ENCODE measurements at places on chromosomes 11 and 22.

GRCh38 chr11:20015101-20015500, 145.2 kb downstream of the DBX1 start:
- no peak for DNase-seq

DNA sequence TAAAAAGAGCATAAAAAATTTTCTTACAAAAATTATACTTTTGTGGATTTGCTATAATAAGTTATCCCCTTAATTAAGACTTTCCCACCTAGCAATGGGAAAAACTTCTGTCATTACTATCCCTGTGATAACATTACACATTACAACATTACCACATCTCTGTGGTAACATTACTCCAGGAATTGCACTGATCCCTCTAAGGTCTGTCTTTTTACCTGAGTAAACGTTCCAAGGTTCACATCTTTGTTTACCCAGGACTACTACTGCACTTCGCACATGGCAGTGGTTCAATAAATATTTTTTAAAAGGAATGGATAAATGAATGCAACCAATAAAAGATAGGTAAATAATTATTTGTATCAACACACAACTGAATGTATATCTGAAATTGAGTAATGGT, 92.4 kb upstream of the NOX4 start:
- no peak for DNase-seq

- DNase-seq: no peak
Measured at GRCh38 chr22:38758276-38758945, 2.6 kb upstream of the SUN2 start.

GRCh38 chr11:116422956-116423600, 349.7 kb downstream of the BUD13 start:
- no peak for DNase-seq

- peak; percentile 78 for DNase-seq
Measured at GRCh38 chr22:37345863-37346504, 63.7 kb downstream of the CYTH4 start.

DNA sequence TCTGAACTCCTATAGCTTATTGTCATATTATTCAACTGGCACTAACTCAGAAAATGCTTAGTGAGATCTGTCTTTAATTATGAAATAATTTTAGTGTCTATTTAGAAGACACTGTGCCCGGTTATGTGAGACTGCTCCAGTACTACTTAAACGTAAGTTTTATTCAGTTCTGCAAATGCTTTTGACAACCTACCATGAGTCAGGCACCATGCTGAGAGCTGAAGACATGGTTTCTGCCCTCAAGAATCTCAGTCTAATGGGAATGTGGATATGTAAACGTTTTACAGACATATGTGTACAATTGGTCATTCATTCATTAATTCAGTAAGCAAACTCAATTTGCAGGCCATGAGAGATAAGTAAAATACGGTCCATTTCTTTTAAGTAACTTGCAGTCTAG, 40.0 kb downstream of the DCUN1D5 start:
- no peak for DNase-seq

GRCh38 chr11:44671234-44671633, 55.5 kb upstream of the TSPAN18 start:
- no peak for DNase-seq

- DNase-seq: no peak
Measured at GRCh38 chr22:25156736-25157135, 42.9 kb upstream of the CRYBB3 start.

DNA sequence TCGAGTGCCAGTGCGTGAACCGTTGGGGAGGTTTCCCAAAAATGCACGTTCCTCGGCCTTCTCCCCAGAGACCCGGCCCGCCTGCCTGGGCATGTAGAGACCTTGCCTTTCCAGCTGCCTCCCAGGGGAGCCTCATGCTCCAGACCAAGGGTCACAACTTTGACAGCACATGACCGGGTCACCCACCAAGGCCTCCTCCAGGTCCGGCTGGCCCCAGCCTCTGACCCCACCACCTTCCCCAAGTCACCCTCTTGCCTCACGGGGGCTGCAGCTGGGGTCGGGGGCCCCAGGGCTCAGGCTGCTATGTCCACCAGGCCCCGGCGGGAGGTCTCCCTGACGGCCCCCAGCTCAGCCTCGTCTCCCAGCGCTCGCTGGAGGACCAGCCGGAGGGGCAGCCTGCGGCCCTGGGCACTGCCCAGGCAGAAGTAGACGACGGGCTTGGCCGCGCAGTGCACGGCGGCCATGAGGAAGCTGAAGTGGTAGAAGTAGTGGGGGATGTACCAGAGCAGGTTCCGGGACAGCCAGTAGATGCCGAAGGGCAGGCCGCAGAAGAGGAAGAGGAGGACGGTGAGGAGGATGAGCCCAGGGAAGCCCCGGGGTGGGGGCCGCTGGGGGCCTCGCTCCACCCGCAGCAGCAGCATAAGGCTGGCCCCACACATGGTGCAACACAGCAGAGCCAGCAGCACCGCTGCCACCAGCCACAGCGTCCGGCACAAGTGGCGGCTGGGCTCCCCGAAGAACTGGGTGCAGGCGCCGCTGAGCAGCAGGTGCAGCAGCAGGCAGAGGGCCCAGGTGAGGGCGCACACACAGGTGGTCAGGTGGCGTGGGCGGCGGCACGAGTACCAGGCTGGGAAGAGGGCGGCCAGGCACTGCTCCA, 4.4 kb downstream of the MRGPRE start:
- no peak for DNase-seq

DNA sequence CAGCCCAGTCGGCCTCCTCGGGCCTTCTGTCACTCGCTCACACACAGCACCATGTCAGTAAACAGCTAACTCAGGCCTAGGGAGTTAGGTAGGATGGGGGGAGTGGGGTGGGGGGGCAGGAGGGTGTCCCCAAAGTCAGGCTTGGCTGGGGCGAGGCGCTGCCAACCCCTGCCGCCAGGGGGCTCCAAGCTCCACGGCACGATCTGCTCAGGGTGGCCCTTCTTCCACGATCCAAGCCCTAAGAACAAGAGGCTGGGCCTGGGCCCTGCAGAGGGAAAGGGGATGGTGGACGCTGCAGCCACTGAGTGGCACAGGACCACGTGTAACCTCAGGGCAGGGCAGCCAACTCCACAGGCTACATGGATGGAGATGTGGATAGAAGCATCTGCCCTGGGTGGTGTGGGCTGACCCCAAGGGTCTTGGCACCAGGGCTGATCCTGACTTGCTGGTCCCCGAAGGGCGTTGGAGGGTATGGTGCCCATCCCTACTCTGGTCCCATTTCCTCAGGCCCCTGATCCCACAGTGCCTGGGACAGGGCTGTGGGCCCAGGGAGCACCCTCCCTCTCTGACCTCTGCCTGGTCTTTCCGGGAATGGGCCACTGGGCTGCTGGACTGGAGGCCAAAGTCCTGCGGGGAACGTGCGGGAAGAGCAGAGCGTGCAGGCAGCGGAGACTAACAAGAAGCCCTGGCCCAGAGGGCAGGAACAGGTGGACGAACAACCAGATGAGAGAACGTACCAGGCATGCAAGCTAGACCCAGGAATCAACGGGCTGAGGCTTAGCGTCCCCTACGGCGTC, 29.1 kb upstream of the TXNRD2 start:
- no peak for DNase-seq

DNA sequence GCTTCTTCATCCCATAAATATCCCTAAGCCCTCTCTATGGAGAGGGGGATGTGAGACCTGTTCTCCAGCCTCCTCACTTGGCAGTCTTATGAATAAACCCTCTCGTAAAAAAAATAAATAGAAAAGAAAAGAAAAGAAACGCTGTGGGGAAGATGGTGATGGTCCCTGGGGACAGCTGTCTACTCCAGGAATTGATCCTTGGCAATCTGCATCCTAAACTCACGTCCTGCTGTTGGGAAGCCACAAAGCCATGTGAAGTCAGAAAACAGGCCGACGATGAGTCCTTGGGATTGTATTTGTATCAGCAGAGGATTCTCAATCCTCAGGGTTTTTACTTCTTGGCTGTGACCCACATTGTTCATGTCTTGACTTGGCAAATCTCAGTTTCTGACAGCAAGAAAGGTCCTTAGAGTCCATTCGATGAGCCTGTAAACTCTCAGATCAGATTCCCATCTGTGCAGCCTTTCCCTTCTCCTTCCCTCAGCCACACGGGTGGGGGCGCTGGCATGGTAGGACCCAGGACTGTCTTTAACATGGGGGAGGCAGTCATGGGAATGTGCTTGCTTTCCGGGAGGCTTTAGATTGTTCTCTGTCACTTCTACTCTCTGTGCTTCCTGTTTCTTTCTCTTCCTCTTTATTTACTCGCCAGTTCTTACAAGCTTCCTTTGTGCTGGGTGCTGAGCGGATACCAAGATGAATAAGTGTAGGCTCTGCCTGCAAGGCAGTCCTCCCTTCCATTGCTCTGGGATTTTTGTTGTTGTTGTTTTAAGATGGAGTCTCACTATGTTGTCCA, 24.9 kb downstream of the TCP11L1 start:
- no peak for DNase-seq

GRCh38 chr22:20440637-20441591, 3.3 kb upstream of the SCARF2 start:
- no peak for DNase-seq

GRCh38 chr11:119337581-119338317, 2.9 kb downstream of the C1QTNF5 start:
- no peak for DNase-seq

- no peak for DNase-seq
Measured at GRCh38 chr11:42271306-42271705, 811.9 kb upstream of the LRRC4C start.

GRCh38 chr22:37062702-37063381, 11.3 kb downstream of the KCTD17 start:
- no peak for DNase-seq
